ENCODE measurements at places on chromosomes 2 and 18.

DNA sequence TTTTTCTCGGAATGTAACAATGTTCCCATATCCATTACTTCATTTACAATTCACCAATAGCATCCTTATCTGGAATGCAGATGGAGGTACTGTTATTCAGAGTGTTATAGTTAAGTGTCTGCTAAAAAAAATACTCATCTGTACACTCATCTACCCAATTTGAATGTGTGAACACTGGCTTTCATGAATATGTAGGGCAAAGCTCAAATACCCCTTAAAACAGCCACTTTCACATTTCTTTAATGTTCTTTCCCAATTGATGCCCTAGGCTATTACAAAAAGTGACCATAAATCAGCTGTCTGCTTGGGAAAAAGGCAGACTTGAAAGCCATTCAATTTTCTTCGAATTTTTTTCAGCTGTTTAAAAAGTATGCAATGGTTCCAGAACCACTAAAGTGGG lies 796.3 kb upstream of the FSHR start:
- no peak for DNase-seq

GRCh38 chr2:238913931-238914647 lies 66.2 kb downstream of the TWIST2 start:
- no peak for DNase-seq

GRCh38 chr2:143171817-143172216 lies 42.6 kb downstream of the ARHGAP15 start:
- no peak for DNase-seq

- DNase-seq: no peak
Measured at GRCh38 chr2:33448220-33448899, 28.1 kb upstream of the RASGRP3 start.

DNA sequence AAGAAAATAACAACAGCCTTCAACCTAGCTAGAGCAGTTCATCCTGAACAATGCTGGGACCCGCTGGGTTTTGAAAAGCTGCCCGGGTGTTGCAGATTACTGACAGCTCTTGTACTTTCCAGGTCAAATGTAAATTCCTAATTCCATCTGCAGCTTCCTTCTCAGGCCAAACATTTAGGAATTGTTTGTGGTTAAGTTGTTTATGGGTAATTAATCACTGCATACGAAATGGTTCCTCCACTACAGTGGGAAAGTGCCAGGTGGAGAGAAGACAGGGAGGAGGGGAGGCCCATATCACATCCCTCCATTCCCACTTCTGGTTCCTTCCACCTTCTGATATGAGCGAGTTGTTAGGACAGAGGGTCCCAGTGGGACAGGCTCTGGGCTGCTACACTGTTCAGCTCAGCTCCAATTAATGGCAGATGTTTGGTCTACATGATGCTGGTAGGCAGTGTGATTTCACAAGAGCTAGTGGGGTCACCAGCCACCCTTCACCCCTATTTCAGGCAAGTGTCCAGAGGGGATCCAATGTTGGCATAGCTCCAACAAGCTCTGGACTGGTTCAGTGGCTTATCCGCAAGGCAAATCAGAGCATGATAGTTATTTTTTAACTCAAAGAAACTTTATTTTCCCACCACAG lies 112.9 kb upstream of the ACAA2 start:
- no peak for DNase-seq

GRCh38 chr2:40038646-40039045 lies 259.6 kb upstream of the THUMPD2 start:
- no peak for DNase-seq

DNA sequence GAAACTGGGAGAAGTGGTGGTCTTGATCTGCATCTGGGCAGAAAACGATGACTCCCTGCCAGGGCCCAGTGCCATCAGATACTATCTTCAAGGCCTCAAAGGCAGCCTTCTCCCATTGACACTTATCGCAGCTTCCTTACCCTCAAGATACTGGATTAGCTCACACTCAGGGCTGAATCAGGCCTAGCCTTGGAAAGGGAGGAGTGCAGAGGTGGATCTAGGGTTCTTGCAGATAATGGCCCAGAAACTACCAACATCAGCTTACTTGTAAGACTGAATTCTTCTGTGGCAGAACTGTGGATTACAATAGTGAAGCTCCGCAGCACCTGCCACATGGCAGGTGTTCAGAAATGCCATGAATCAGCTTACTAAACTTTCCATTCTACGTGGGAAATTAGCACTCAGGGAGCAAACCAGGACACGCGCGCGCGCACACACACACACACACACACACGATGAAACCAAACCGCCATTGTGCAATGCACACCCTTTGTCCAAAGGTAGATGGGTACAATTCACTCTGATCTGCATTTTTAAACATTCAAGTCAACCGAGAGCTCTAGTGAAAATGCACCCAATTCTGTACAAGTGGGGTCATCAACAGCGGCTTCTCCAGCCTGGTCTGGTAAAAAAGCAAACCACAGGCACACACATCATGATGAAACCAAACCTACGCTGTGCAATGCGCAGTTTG lies 26.3 kb upstream of the TMEM182 start:
- no peak for DNase-seq

DNA sequence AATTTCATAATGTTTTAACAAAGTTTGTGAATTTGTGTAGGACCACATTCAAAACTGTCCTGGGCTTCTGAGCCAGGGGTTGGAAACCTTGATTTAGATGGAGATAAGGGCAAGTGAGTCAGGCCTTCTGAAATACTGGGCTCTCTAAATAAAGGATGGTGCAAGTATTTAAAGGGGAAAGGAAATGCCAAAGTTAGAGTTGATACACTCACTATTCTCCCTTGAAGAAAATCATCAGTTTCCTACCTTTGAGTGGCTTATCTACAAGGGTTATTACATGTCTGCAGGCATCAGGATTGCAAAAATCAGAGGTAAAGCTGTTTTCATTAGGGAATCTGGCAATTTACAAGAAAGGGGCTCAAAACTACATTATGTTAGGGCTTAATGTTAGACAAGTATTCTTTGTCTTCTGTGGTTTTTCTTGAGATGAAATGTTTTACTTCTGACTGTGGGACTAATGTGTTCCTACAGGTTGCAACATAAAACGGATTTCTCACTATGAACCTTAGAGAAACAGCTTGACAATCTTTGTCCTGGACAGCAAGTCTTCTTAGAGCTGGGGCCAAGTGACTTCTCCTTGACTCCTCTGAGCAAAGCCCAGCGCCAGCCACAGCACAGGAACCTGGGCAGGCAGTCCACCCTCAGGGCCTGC lies 31.1 kb downstream of the RNU4ATAC start:
- DNase-seq: no peak

GRCh38 chr2:102061286-102061699 lies 69.5 kb downstream of the IL1R2 start:
- DNase-seq: no peak

GRCh38 chr2:149463328-149464002 lies 124.1 kb downstream of the MMADHC start:
- no peak for DNase-seq

- no peak for DNase-seq
Measured at GRCh38 chr2:29006092-29006979, 25.2 kb downstream of the TOGARAM2 start.

DNA sequence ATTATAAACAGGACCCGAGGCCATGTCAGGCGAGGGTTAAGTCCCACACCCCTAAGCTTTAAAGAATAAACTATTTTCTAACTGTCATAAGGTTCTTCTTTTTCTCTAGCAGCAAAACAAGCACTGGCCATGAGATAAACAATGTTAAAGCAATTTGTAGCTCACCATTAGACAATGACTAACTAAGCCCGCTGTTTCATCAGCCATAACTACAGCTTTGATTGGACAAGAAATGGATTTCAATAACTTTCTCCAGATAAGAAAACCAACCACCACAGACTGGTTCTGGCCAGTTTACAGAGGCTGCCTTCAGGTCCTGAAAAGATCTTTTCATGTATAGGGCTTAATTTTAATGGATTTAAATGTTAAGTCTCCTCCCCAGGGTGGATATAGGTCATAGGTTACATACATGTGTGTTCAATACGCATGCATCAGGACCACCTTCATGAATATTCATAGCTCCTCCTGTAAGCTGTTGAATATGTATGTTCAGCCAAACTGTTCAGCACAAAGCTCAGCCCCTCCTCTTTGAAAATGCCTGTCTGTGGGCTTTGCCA lies 108.7 kb upstream of the RAB6C start:
- DNase-seq: no peak

DNA sequence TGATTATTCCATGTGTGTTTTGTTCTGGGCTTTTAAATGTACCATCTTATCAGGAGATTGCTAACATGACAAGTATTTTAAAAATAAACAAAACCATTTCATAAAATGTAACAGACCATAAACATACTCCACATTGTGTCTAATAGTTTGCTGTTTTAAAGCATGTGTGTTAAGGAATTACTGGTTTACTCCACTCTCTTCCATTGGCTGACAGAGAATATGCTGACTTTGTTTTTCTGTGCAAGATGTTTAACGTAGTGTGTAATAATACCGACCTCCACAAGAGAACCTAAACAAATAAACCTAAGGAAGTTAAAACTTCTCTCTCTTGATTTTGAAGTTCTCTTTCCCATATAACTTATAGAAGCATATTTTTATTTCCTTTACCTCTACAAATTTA lies 17.0 kb upstream of the TMEM18 start:
- no peak for DNase-seq

All from activated CD4-positive, alpha-beta T cell treated with anti-CD3 and anti-CD28 coated beads for 24 hours (primary cell).